ENCODE measurements at places on chromosomes 2 and 18. TPM values are rescaled to one million over a fixed set of nuclear protein-coding genes. Genes with fewer than 3 reads are reported as not detected.

Gene UGT1A8
- total RNA-seq: not detected

Gene PLB1
- not detected for total RNA-seq

Gene ST8SIA3
- 2.3 TPM for total RNA-seq

- DNase-seq: no peak
Observed at GRCh38 chr2:220876080-220876824, 695.9 kb downstream of the EPHA4 start.

DNA sequence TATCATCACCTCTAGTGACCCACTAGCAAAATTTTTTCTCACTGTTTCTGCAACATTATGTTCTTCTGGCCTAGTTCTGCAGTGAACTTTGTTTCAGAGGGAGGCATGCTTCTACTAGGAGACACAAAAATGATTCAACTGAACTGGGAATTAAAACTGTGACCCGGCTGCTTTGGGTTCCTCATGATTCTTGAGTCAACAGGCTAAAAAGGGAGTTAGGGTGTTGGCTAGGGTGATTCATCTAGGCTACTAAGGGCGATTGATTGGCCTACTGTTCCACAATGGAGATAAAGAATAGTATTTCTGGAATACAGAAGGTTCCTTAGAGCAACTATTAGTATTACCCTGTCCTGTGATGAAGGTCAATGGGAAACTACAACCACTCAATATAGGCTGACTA is 179.5 kb downstream of the PPP1R1C start:
- no peak for DNase-seq

GRCh38 chr2:146207417-146207816 is 1637.4 kb upstream of the ACVR2A start:
- no peak for DNase-seq

GRCh38 chr2:38076710-38077430 is 919 bp upstream of the CYP1B1 start:
- peak; percentile 84 for DNase-seq

DNA sequence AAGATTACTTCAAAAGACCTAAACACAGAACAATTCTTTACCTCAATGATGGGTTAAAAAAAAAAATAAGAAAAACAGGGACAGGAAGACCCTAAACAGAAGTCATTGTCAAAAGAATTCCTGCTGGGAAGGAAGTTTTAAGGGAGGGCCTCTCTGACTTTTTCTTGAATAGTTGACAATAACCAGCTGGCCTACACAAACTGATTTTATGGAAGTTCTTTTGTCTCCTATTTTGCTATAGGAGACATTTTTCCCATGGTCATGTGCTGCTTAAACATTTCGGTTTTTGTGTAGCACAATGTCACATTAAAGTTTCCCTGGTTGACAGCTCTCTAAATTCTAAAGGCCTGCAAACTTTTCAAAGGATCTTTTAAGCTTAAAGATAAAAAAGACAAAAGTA is 55.3 kb downstream of the RFTN2 start:
- DNase-seq: no peak

GRCh38 chr18:37487400-37487867 is 78.2 kb downstream of the CELF4 start:
- no peak for DNase-seq

GRCh38 chr18:12013186-12013916 is 32.0 kb downstream of the IMPA2 start:
- DNase-seq: no peak

DNA sequence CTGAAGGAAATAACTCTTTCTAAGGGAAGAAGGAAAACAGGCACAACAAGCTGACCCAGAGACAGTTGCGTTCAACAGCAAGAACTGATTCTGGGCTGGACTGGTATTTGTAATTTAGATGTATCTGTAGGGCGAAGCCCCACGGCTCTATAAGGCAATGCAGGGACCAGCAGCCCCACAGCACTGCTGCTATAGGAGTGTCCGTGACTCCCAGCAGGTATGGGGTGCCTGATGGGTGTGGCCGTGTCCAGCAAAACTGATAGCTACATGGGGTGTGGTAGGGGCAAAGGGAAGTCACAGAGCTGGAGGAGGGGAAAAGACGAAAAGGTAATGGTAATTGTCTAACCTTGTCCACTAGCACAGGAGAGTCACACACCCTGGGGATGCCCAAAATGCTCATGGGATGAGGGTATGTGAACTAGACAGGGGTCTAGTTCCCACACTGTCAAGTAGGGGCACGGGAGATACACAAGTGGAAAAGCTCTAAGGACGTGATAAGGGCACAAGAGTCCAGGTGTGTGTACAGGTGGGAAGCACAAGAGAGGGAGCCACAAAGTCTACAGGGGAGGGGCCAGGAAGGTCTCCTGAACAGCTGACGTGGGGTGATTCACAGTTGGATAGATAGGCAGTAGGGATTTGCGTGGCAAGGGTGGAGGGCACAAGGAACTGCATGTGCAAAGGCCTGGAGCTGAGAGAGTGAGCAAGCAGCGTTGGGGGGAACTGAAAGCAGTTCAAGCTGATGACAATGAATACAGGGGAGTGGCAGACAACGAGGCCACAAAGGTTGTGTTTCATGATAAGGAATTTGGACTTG is 48.5 kb upstream of the ASPRV1 start:
- DNase-seq: no peak

- DNase-seq: no peak
Observed at GRCh38 chr2:215136669-215137328, 1.6 kb downstream of the ABCA12 start.

DNA sequence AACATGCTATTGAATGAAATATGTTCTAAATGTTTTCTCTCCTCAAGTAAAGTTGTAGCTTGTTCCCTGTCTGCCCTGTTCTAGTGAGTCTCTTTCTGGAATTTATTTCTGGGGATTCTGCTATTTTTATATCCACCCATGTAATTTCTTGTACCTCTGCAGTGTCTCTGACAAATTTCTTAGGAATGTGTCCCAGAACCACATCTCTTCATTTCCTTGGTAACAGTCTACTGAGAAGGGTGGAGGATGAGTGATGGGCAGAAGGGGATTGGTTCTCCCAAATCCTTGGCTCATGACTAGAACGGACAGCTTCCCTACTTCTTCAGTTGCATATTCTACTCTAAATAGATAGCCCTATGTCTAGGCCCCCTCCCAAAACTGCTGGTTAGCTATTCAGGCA is 490.6 kb upstream of the LINC00305 start:
- no peak for DNase-seq

DNA sequence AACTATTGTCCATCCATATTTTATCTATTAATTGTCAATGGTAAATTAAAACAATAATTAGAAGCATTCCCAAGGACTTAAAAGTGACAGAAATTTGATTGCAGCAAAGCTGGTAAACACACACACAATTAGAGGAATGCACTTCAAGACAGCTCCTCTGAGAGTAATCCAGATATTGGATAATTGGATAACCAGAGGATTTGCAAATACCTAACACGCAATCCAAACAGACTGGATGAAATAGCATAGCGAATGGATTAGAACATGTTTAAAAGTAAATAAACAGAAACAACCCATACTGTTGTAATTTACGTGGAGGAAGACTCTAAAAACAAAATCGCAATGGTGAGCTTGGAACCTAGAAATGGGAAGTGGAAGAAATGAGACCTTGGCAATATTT is 239.8 kb downstream of the METTL4 start:
- no peak for DNase-seq

DNA sequence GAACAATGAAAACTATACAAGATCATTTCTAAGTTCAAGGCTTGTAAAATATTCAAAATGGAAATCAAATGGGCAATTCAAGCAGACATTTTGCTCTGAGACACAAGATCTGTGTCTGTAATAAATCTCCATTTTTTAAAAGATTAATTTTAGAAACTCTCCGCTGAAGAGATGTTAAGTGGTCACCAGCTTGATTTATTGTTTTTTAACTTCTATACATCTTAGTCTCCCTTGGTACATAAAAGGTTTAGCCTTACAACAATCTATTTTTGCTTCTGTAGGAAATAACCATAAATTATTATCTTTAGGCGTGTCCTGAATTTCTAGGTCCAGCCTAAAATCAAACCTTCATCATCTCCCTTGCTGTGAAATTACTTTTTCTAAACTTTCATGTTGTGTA is 553.6 kb downstream of the NRXN1 start:
- DNase-seq: no peak

GRCh38 chr18:79779700-79780190 is 18.0 kb upstream of the KCNG2 start:
- no peak for DNase-seq
